ENCODE measurements at places on chromosomes 12 and 14. TPM values are rescaled to one million over a fixed set of nuclear protein-coding genes. Genes with fewer than 3 reads are reported as not detected.

The SLC25A47 gene
- not detected for total RNA-seq

The SYNDIG1L gene
- not detected for total RNA-seq

The CLEC6A gene
- not detected for total RNA-seq

The OR4K14 gene
- not detected for total RNA-seq

The TSPAN8 gene
- total RNA-seq: 2.2 TPM

- no peak for ATAC-seq
These were observed 82.5 kb upstream of the FICD start for GRCh38 chr12:108432423-108433121.

- no peak for ATAC-seq
These were observed 186.8 kb downstream of the BTG1 start for GRCh38 chr12:91958816-91959215.

DNA sequence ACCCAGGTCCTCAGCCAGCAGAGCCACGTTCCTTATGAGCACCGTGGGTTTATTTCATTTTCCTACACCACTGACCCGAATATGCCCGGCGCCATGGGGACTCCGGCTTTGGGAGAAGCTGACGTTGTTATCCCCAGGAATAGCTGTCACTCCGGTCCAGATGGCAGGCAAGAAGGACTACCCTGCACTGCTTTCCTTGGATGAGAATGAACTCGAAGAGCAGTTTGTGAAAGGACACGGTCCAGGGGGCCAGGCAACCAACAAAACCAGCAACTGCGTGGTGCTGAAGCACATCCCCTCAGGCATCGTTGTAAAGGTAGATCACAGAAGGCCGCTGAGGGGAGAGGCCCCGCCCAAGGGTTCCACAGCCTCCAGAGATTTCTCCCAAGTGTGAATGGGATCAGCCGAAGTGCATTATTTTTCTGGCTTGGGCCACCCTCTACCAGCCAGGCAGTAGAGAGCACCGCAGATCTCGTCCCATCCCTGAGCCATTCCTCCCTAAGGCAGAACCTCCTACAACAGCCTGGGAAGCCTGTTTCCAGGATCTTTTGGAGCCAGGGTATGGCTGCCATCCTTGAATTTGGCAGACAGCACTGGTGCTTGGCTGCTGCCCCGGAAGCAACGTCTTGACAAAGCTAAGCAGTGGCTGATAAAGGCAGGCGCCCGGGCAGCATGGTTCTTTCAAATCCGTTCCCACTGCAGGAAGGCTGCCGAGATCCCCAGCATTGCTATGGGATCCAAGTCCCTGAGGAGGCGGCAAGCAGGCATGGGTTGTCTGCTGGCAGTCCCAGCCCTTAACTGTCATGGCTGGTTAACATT, 17.8 kb downstream of the CDK2AP1 start:
- ATAC-seq: peak; percentile 41

DNA sequence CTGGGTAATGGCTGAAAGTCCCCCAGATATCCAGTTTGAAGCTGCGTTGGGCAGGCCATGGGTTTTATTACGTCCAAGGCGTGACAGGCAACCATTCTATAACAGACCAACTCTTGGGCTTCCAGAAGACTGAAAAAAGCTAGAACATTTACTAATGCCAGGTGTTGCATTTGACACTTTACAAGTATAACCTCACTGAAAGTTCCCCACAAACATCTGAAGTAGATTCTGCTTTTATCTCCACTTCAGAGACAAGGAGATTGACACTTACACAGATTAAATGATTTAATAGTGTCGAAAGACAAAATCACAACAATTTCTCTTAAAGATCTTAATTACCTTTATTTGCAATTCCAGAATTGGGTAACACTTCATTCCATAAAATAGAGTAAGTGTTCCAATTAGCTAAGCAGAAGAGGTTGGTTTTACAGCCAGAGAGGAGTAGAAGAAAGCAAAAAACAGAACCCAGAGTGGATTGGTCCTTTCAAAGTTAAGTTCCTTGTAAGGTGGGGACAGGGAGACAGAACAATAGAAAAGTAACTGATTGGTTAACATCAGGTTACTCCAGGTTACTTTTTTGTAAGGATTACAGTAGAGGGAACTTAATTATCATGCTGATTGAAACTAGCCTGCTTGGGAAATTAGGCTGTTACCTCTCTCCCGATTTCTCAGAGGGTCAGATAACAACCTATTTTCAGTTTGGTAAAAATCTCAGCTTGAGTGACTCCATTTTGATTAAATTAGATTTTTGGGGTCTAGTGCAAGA, 11.3 kb downstream of the SOCS2 start:
- no peak for ATAC-seq

DNA sequence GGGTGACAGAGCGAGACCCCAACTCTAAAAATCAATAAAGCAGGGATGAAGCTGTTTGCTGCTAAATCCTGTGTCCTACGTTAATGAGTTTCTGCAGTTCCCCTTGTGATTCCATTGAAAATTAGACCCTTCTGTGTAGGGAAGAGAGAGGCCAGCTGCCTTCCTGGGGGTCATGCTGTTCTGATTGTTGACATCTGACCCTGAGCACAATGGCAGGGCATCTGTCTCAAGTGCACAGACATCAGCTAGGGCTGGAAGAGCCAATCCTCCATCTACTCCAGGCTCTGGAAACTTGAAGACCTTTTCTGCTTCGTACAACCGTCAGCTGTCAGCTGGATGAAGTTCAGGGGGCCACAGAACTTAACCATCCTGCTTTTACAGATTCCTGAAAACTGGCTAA, 10.1 kb downstream of the FBXL14 start:
- ATAC-seq: no peak

- ATAC-seq: no peak
These were observed 4.8 kb downstream of the PPP1R36 start for GRCh38 chr14:64554556-64554955.

DNA sequence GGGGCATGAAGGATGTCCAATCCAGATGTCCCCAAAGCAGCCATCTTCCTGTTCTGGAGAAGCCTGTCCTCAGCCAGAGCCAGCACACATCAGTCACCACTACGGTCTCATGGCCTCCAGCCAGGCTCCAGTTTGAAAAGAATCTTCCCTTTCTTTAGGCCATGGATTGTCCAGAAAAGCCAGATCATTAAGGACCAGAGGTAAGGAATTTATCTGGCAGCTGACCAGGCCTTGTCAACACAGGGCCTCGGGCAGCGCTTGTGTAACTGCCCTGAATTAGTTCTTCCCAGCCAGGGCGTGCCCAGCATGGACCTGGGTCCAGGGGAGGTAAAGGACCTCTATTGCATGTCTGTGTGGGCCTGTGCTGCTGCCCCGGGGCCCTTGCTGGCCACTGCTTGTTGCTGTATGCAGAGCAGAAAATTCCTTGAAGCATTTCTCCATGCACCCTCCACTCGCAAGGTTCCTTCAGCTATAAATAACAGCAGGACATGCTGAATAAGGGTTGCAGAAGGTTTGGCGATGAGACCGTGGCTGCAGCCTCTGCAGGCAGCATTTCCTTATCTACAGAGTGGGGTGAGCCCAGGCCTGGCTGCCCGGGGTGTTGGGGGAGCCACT, 21.7 kb upstream of the VPS37B start:
- ATAC-seq: peak; percentile 82

DNA sequence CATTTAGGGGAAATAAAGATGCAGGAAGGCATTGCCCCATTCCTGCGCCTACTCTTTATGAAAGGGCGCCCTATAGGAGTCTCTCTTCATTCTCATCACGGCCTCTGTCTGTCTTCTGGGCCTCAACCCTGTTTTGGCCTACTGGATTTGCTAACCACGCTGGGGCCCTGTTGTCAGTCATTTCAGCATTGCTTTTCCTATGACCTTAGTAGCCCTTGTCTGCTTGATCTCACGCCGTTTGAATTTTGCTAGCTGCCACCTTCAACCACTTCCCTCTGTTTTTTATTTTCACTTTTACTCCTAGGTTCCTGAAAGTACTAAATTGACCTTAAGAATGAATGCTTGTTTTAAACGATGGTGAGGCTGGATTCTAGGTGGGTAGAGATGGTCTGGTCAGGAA, 139.0 kb downstream of the SYNE2 start:
- no peak for ATAC-seq

DNA sequence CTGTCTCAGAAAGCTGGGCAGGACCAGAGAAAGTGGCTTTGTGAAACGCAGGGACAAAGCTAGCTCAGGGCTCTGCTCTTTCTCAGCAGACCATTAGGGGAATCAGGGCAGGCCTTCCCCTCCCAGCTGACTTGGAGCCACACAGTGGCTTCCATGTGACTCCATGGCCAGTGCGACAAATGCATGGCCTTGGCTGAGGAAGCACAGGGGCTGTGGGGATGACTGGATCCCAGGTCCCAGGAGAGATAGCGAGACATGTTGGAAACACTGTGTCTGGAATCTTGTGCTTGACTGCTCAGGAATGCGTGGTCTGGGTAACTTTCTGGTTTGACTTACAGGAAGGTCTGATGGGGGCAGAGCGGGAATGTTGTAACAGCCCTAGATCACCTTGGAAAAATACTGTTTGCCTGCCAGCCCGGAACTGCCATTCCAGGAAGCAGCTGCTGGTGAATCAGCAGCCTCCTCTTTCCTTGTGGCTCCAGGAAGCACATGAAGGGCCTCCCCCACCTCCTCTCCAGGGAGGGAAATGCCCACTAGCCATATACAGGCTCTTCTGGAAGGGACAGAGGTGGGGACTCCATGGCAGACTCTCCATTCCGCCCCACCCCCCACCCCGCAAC, 133.5 kb upstream of the HIF1A start:
- peak; percentile 79 for ATAC-seq

All from gastroesophageal sphincter (tissue), 4 donors.